Pericardium fibroblast (primary cell): ENCODE measurements at places on chromosomes 2 and 18. TPM values are rescaled to one million over a fixed set of nuclear protein-coding genes. Genes with fewer than 3 reads are reported as not detected.

PKDCC gene
- 134 and 207 TPM in 2 replicates for total RNA-seq

MAP2 gene
- total RNA-seq, result 6.8 and 14.4 TPM in 2 replicates

IL1RN gene
- total RNA-seq, result not detected in 2 replicates

LRRTM4 gene
- total RNA-seq, result not detected in 2 replicates

PNKD gene
- total RNA-seq, result 45.0 and 64.1 TPM in 2 replicates
